Activated gamma-delta T cell treated with anti-CD3 and anti-CD28 coated beads, Interleukin-2, amount 50 U/mL, for 16 hours (primary cell): ENCODE measurements at places on chromosomes 5 and 9.

DNA sequence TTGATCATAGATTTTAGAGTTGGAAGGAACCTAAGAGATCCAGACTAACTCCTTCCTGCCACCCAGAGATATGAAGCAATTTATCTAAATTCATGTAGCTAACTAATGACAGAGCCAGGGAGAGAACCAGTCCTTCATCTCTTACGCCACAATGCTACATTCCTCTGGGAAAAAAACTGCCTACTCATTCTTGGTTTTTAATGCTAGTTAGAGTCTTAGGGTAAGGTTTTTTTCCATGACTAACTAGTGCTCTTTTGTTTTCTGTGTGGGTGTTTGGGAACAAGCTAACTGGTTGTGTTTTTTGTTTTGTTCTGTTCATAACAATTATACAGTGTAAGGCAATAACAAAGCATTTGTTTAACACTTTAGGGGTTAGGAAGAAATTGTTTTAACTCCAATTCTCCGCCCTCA lies 52.4 kb downstream of the SLC44A1 start:
- DNase-seq = no peak

DNA sequence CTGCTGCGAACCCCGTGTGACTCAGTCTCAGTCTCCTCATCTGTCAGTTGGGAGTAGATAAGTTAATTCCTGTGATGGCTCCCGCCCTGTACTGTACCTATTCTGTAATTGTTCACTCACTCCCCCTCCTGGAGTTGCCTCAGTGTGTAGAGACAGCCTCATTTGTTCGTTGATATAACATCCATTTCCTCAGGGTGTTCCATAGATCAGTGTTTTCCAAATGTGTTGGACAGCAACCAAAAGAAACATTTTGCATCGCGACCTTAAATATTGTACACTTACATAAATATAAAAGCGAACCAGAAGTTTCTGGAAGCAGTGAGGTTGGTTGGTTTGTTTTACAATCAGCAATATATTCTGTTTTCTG lies 698 bp downstream of the NFX1 start:
- DNase-seq = no peak

DNA sequence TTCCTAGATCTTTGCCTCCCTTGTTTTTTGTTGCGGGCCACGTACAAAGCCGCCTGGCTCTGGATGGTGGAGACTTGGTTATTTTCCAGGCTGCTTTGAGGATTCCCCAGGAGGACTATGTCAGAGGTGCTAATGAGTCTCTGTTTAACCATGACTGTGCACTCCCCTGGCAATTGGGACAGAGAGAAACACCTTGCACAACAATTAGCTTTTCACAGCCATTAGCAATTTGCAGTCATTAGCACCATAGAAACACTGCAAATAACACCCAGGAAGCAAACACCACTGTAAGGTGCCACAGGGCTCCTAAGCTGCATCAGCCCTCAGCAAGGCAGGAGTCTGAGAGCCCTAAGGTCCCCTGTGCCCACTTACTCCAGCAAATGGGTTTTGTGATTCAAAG lies 201.0 kb upstream of the VLDLR start:
- no peak for DNase-seq

- DNase-seq = no peak
These were observed 479.9 kb upstream of the ZNF462 start for GRCh38 chr9:106383072-106383471.

GRCh38 chr5:7606840-7607465 lies 211.0 kb downstream of the ADCY2 start:
- DNase-seq = no peak
